ENCODE measurements at places on chromosomes 5 and 9.

DNA sequence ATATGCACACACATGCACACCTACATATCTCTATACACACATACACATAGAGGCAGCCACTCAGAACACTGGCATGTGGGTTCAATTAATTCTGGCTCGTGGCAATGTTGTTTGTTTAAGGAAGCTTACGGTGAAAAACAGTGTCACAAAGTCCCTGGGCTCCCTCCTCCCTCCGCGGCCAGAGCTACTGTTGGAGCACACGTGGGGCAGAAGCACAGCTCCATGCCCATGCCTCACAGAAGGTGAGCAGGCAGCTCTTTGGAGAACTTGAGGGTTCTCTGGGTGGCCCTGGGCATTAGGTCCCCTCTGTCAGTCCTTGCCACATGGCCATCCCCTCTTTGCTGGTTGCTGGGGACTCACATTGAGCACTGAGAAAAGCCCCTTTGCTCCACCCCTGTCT lies 107.5 kb downstream of the GADD45G start:
- no peak for DNase-seq

GRCh38 chr5:55638051-55638450 lies 74.1 kb downstream of the SLC38A9 start:
- no peak for DNase-seq

DNA sequence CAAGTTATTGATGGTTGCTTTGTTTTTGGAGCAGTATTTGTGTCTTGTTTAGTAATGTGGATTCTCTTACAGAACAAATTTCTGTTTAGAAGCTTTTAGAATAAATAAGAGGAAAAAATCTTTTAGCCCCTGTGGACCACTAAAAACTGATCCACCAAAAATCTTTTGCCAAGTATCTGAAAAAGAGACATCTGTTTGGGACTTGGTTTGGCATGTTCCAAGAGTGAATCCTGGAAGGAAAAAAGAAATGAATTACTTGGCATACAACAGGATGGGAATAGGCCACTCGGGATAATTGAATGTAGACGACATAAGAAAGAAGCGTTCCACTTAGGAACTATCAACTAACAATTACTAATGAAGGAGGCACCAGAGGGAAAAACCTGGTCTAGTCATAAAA lies 1350.1 kb upstream of the C9orf72 start:
- no peak for DNase-seq

DNA sequence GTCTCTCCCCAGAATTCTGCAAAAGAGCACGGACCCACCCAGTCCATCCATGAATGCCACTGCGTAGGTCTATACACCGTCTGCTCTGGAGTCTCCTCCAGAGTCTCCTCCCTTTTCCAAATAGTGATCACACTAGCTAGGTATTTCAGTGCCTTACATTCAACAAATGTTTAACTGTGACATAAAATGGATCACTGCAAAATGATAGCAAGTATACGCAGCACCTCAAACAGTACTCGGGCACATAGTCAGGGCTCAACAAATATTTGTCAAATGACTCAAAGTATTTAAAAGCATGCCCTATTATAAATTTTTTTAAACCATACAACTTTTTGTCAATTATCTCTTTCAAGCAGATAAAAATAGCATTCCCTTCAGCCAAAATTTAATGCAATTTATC lies 60.5 kb downstream of the TLE1 start:
- DNase-seq: no peak

- DNase-seq: peak; percentile 20
Measured at GRCh38 chr9:93451849-93452709, 594 bp downstream of the FAM120A start.

DNA sequence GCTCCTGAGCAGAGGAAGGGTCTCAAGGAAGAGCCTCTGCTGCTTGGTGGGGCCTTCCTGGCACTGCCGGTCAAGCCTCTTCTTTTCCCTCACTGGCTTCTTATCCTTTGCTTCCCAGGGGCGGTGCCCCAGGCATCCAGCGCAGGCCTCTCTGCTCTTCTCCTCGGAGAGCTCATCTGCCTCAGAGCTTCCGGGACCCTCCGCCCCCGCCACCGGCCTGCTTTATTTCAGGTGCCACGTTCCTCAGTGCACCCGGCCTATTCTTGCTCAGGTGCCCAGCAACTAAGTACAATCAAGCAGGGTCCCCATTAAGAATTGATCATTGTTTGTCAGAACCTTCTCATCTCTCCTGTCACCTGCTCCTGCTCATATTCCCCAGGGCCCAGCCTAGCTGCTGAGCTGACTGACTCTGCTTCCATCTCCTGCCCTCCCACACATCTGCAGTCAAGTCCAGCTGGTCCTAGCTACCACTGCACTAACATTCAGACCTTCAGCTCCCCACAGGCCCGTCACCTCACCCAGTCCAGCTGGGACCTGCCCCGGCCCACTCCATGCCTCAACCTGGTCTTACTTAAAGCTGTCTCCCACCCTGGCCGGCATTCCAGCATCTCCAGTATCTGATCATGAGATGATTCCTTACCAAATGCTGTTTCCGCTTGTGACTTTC lies 114.3 kb upstream of the BOD1 start:
- DNase-seq: no peak

GRCh38 chr9:134187110-134187531 lies 22.8 kb upstream of the RNU6ATAC start:
- DNase-seq: no peak

DNA sequence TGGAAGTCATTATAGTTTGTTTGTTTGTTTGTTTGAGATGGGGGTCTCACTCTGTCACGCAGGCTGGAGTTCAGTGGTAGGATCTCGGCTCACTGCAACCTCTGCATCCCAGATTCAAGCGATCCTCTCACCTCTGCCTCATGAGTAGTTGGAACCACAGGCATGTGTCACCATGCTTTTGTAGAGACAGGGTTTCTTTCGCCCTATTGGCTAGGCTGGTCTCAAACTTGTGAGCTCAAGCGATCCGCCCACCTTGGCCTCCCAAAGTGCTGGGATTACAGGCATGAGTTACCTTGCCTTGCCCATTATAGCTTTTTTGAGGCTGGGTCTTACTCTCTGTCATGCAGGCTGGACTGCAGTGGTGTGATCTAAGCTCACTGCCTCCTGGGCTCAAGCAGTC lies 28.8 kb downstream of the NSD1 start:
- DNase-seq: no peak
